SW 1271 (cell line): ENCODE measurements at places on chromosomes 5 and 9.

DNA sequence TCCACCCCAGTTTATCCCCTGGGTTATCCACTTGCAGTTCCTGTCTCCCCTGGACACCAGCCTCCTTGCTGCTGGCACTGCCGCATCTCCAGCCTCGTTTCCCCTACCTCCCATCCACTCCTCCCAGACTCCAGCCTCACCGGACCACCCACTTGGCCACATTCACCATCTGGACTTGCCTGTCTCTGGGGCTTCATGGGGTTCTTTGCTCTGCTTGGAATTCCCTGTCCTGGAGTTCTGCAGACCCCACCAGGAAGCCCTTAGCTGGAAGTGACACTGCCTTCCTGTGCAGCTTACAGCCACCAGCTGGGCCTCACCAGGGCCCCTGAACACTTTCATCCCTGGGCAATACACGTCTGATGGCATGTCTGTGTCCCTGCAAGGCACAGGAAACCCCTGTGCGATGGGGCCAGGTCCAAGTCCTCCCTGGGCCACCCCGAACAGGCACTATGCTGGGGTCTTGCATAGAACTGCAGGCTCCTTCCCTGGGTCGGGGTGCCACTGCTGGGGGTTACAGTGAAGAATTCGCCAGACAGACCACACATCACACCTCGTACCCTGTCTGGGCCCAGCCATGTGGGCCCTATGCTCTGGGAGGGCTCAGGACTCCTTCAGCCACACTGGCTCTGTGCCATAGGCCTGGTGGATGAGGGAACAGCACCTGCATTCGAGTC lies 3.0 kb downstream of the FLT4 start:
- DNase-seq = no peak

DNA sequence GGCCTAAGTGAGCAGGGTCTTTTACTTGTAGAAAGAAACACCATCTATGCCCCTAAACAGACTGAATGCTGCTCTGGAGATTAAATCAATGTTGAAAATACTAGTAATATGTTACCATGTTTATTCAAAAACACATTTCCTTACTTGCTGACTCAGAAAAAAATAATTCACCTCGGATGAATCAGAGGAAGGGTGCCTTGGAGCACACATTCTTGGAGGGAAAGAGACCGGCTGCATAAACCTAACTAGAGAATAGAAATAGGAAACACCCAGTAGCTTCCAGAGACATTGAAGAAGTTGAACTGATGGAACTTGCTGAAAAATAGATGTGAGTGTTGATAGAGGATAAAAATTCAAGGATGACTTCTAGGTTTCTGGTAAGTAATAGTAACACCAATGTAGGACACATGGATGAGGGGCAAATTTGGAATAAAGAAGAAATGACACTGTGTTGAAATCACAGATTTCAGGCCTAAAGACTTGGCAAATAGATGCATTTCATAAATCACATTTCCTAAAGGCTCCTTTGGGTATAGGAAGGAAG lies 76.9 kb upstream of the MINAR2 start:
- peak; percentile 26 for DNase-seq

- no peak for DNase-seq
Measured at GRCh38 chr5:54616518-54617220, 99.1 kb downstream of the SNX18 start.

DNA sequence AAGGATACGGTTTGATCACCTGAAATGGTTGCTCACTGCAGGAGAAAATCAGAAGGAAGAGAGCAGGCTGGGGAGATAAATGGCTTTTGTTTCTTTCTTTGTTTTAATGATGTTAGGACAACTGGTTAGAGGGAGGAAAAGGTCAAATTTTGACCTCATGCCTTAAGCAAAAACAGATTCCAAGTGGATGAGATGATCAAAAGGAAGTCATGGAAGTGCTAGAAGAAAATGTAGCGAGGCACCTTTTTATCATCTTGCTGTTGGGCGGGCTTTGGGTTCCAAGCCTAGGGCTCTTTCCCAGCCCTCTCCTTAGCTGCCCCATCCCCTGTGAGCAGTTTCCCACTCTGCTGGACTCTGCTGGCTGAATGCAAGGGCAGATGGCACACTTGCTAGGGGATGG lies 127.9 kb downstream of the ADAMTS2 start:
- no peak for DNase-seq

- DNase-seq = no peak
Measured at GRCh38 chr5:66969963-66970362, 226.6 kb downstream of the CD180 start.

GRCh38 chr5:119055294-119055693 lies 15.6 kb upstream of the DMXL1 start:
- no peak for DNase-seq

DNA sequence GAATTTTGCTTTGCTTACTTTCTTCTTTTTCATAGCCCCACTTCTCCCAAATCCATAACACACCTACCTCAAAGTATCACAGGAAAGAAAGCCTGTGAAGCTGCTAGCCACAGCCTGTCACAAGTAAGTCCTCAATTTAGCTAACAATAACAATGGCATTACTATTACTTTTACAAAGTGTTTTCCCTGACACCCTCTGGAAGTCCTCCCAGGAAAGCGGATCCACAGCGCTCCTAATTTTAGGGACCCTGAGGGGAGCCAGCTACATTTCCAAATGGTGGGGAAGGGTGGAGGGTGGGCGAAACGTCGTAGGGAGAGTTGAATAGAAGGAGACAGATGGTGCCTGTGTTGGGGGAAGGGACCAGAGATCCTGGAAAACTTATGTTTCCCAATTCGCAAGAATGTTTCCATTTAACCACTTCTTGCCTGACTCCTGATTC lies 523 bp upstream of the WWC1 start:
- no peak for DNase-seq

DNA sequence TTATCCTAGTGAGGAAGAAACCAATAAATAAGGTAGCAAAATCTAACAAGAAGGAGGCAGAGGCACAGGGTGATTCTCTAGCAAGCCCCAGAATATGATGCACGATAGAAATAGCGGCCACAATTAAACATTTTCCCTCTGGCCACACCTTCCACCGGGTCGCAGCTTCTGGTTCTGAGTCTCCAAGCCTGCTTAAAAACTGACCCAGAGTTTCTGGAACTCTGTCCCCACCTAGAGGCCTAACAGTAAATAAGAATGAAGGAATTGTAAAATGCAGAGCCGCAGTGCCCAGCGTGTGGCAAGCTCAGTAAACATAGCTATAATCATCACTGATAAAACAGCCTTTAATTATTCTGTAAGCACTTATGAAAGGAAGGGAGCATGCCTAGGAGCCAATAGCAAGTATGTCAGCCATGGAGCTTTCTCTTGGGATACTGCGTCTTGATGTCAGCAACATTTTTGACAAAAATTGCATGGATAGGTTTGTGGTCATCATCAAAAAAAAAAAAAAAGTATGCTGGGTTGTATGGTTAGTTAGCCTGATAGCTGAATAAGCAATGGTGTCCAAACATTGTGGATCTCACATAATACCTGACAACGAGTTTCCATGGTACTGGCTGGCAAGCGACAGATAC lies 465.5 kb downstream of the DNAH5 start:
- DNase-seq = peak; percentile 16

DNA sequence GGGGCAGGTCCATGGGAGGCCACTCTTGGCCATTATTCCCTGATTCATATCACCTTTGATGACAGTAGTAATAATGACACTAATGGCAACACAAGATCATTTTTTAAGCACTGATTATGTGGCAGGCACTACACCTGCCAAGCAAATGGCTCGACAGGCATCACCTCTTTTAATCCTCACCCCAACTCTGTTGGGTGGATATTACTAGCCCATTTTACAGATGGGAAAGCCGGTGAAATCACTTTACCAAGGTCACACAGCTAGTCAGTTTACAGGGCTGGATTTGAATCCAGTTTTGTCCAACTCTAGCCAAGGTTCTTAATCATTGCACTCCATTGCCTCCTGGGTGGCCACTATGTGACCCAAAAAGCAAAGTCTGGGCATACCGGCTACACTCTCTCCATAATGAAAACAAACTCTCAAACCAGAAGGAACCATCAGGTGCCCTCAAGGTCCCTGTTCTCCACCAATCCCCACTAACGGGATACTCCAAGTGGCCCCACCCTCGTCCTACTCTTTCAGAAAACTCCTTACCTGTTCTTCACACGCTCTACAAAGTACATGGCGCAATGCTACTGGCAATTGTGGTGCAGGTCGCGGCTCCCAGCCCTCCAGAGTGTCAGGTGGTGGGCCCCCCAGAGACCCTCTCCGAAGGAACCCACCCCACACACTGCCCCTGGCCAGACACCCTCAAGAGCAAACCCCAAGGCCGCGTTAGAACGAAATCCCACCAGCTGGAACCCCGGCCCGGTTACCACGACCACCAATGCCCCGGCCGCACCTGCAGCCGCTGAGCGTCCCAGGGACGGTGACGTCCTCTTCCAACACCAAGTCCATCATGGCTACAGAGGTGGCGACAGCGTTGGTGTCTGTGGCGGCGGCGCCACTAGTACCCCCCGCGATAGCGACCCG lies 572 bp downstream of the CDK5RAP2 start:
- DNase-seq = no peak

DNA sequence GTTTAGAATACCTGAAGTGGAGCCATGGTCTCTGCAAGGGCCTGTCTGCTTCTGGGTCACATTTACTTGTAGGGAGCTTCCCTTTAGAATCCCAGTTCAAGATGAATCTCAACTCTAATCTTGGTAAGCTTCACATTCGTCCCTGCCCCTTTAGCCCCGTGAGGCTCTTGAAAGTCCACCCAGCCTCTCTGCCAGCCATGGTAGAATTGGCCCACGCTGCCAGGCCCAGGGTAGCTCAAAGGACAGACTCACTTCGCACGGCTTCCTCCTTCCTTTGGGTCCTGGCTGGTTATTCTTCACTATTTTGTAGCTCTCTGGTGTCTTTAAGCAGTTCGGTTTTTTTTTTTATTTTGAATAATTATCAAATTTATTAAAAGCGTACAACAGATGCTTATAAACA lies 28.6 kb upstream of the NKX2-5 start:
- no peak for DNase-seq

DNA sequence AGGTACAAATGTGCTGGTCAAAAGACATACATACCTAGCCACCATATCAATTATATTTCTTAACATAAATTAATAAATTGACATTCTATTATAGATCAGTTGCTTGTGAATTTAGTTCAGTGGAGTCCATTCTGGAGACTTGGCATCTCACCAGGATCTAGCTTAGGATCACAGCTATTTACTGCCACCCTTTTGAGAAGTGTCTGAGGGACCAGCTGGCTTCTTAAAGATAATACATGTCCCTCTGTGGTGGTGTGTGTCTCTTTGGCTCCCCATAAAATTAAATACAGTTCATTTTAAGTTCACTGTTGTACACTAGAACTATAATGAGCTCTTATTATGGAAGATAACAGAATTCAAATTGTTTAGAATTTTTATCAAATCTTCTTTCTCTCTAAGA lies 290.7 kb downstream of the PRELID2 start:
- DNase-seq = no peak

- DNase-seq = no peak
Measured at GRCh38 chr5:142600611-142601358, 85.1 kb downstream of the FGF1 start.

- DNase-seq = no peak
Measured at GRCh38 chr5:173642191-173642816, 25.9 kb upstream of the BOD1 start.

- DNase-seq = no peak
Measured at GRCh38 chr9:111900858-111901612, 4.4 kb downstream of the UGCG start.

DNA sequence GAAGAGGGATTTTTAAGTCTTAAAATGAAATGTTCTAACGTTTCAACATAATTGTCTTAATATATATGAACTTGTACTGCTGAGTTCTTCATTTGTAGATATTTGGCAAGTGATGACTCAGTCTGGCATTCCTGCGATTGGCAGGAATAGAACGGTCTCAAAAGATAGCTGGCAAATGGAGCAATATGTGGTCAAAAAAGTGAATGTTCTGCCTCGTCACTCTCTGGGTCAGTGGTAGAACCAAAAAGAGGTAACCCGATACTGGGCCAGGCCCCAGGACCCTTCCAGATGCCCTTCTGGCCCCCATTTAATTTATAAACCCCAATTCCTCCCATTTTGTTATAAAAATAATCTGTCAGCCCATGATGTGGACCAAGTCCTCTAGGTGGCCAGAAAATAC lies 39.2 kb downstream of the ZNF366 start:
- DNase-seq = no peak

DNA sequence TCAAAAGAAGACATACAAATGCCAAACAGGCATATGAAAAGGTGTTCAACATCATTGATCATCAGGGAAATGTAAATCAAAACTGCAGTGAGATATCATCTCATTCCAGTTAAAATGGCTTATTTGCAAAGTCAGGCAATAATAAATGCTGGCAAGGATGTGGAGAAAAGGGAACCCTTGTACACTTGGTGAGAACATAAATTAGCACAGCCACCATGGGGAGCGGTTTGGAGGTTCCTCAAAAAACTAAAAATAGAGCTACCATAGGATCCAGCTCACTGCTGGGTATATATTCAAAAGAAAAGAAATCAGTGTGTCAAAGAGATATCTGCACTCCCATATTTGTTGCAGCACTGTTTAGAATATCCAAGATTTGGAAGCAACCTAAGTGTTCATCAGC lies 50.3 kb downstream of the AP3S1 start:
- no peak for DNase-seq

DNA sequence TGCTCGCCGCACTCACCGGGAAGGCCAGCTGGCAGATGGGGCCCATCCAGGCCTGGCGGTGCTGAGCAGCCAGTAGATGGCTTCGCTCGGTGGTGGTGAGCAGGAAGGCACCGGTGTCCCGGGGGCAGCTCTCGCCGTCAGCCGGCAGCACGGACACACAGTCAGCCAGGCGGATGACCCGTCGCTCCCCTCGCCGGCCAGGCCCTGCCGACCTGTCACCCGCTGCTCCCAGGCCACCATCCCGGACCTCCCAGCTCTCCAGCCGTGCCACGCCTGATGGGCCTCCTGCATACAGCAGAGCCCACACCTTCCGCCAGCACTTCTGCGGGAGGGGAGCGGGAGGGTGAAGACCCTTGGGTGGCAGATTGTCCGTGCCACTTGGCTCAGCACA lies 1.4 kb downstream of the DOK3 start:
- DNase-seq = no peak

GRCh38 chr9:120912958-120913646 lies 13.5 kb downstream of the TRAF1 start:
- DNase-seq = no peak

DNA sequence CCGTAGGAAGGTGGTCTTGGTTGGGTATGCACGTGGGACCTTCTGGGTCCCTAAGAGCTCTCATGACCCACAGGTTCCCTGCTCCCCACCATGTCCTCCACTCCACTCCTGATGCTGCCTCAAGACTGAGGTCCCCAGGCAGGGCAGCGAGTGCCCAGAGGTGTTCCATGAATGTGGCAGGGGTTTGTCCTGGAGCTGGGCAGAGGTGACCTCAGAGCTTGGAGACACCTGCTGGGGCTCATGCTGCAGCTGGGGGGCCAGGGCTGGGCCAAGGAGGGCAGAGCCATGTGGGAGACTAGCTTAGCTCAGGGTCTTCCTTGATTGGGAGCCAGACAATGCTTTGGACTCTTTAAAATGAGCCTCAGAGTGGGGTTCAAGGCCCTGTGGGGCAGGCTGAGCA lies 74.0 kb upstream of the PITX1 start:
- DNase-seq = no peak
